ENCODE measurements at places on chromosomes 1 and 21. TPM values are rescaled to one million over a fixed set of nuclear protein-coding genes. Genes with fewer than 3 reads are reported as not detected.

DNA sequence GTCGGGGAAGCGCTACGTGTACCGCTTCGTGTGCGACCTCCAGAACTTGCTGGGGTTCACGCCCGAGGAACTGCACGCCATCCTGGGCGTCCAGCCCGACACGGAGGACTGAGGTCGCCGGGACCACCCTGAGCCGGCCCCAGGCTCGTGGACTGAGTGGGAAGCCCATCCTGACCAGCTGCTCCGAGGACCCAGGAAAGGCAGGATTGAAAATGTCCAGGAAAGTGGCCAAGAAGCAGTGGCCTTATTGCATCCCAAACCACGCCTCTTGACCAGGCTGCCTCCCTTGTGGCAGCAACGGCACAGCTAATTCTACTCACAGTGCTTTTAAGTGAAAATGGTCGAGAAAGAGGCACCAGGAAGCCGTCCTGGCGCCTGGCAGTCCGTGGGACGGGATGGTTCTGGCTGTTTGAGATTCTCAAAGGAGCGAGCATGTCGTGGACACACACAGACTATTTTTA lies 17.1 kb downstream of the ETS2 start:
- DNase-seq: no peak

DNA sequence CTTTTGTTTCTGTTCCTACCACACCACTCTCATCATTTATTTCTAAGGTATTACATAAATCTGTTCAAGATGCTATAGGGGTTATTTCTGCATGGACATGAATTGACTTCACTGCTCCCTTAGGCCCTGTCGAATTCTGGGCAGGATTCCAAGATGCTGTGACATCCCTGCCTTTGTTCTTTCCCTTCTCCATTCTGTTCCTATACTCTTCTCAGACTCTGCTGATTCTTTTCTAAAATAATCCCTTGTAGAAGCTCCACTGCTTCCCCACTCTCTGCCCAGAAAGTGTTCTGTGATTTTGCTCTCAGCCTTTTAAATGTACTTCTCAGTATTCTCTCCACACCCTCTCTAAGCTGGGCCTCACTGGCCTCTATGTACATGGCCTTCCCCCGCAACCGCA lies 99.2 kb downstream of the PHTF1 start:
- DNase-seq: no peak

- no peak for DNase-seq
Observed at GRCh38 chr1:166165661-166166328, 1.0 kb downstream of the FAM78B start.

The UBE2U gene
- total RNA-seq: not detected

The SELL gene
- total RNA-seq: 64.9 TPM
